ENCODE measurements at places on chromosomes 7 and 10.

GRCh38 chr10:24944512-24945255, 7.7 kb downstream of the PRTFDC1 start:
- no peak for DNase-seq

GRCh38 chr7:119026391-119026790, 801.9 kb downstream of the ANKRD7 start:
- no peak for DNase-seq

- no peak for DNase-seq
Observed at GRCh38 chr10:10092581-10092980, 925.1 kb upstream of the CELF2 start.

DNA sequence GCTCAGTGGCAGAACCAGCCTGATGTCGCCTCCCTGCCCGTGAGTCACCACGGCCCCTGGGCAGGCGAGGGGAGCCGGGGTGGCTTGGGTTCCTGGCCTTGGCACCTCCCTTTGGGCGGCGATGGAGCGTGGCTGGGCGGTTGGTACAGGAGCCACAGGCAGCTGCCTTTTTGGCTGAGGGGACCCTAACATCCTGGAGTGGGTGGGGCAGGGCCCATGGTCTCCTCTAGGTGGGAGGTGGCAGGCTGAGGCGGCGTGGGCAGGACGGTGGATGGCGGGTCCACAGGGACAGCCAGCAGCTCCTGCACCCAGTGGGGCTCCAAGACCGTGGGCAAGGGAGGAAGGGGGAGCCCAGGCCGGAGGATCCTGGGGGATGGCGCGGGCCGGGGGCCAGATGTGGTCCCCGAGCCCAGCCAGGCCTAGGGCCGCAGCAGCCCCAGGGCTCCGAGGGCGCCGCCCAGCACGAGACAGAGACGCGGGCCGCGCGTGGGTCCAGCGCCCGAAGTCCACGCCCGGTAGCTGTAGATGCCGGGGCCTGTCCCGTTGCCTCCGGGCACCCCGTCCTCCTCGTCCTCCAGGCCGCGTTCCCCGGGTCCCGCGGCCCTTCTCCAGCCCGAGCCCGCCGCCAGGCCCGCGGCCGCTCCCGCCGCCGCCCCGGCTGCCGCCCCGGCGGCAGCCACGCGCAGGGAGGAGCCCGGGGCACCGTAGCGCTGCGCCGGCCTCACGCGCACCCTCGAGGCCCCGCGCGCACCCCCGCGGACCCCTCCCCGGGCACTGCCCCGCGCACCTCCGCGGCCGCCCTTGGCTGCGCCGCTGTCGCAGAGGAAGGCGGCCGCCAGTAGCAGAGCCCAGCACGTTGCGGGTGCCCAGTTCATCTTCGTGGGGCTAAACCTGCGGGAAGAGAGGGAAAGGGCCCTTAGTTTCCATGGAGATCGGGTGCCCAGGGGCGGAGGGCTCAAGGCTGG, 1.3 kb downstream of the SPRN start:
- no peak for DNase-seq

- no peak for DNase-seq
Observed at GRCh38 chr7:30147223-30147622, 12.4 kb downstream of the MTURN start.

- no peak for DNase-seq
Observed at GRCh38 chr10:23157239-23157681, 34.9 kb upstream of the PTF1A start.

GRCh38 chr10:71082960-71083715, 129.2 kb upstream of the UNC5B start:
- no peak for DNase-seq

DNA sequence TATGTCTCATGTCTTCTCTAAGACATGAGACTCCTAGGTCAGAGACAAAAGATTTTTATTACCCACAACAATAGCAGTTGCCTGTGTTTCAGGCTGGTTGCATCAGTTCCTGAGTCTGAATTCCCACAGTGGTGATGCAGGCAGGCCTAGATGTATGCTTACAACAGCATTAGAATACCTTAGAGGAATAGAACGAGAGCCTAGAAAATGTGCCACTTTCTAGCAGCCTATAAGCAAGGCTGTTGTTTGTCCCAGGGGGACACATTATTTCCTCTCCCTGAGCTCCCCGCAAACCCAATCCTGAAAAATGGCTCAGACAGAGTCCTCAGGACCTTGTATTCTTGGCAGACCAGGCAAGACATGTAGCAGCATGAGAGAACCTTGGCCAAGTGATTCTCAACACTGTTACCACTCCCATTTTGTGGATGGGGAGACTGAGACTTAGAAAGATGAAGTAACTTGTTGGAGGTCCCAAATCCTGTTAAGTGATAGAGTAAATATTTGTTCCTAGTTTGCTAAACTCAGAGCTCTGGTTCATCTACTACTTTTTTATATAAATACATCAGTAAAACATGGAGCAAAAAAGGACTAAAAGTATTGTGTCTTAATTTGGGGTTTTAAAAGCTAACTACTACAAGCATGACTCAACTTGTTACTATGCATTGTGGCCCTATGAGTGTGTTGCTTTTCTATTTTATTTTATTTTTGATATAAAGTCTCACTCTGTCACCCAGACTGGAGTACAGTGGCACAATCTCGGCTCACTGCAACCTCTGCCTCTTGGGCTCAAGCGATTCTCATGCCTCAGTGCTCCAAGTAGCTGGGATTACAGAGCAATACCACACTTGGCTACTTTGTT, 14.2 kb downstream of the VTI1A start:
- DNase-seq: no peak

GRCh38 chr7:134450294-134451000, 8.5 kb downstream of the AKR1B1 start:
- no peak for DNase-seq

DNA sequence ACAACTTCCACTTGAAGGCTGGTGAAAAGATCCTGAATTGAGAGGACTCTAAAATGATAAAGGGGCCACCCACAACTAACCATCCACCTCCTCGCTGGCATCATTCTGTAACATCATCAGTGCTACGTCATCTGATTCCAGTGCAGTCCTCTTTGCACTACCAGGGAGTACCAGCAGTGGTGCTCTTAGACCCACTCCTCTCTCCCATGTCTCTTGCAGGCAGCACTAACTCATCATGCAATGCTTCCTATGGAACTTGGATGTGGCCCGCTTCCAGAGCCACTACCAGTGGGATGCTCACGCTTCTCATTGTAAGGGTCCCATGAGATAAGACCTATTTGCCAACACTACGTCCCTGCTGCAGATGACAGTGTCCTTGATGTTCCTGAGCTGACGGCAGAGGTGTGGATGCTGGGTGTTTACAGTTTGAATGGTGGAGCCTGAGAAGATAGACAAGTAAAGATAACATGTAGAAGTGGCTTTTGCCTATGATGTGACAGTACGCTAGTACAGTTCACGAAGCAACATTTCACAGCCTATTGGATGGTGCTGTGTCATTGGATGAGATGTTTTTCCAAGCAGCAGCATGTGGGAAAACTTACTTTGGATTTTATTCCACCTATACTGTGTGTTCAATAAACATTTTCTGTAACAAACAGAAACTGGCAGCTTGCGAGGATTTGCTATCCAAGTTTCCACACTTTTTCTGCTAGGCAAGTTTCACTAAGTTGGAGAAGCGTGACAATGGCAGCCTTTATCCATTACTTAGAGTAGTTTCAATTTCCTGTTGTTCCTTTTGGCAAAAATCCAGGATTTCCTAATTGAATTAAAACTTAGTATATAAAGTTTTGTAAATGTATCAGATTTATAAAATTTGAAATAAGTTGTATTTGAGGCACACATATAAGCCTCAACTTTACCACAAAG, 35.8 kb upstream of the COBL start:
- DNase-seq: no peak

DNA sequence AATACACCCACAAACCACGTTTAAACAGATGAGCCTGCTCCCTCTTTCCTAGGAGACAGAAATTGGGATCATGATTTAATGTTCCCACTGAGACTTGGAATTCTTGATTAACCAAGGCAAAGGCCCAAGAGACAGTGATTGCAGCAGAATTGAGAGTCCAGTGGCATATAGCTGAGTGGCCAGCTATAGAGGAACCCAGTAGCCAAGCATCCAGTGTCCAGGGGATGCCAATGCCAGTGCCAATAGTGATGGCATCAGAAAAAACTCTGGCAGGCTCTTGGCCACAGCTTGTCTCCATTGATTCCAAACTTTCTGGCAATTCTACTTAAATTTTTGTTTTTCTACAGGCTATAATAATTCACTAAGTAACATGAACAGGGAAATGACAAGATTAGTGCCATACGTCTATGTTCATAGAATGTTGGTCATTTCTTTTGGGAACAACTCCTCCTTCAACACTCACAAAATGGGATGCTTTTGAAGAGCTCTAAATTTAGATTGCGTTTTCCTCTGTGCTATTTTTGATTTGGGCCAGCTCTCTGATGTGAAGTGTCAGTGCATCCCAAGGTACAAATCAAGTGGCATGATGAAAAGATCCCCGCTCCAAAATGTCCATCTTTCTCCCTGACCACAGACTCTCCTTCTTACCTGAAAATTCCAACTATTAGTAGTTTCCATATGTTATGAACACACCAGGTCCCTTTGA, 83.1 kb upstream of the A1CF start:
- no peak for DNase-seq

DNA sequence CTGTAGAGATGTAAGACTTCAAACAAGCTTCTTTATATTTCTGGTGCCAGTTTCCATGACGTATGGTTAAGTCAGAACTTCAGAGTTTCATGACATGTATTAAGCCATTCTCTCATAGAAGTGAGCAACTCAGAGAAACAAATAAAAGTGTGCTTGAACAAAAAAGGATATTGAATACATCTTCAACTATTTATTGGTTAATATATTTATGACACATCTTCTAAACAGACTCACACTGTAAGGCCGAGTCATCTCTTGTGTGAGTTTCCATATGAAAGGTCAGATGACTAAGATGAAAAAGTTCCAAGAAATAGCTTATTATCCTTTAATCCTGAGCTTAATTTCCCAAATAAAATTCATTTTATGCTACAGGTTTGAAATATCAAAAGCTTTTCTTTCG, 105.5 kb upstream of the CSTF2T start:
- DNase-seq: no peak

GRCh38 chr7:68752485-68753178, 845.6 kb upstream of the AUTS2 start:
- DNase-seq: no peak

DNA sequence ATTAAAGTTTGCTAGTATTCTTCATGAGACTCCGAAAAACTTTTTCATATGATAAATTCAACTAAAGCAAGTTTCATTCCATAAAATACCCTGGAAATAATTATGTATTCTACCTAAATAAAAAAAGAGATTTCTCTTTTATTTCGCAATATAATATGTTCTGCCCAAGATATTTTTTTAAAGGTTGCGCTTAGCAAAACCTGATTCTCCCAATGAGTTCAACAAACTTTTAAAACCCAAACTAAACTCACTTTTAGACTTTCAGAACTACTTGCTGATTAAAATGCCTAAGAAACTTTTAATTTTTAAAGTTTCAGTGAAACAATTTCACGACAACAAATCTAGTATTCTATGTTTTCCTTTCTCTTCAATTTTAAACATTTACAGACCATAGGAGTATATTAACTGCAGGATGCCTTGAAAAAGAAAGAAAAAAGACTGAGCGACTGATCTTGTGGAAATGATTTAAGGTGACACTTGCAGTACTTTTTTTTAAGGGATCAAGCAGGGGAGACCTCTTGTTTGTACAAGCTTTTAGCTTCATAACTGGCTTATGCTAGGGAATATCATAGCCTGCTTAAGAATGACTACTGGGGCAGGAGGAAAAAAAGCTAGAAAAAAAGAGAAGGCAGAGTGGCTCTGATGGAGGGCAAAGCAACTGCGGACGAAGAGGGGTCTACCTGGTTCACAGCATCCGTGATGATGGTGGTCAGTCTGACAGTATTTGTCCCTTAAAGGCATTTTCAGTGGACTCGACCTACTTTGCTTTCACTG, 1.5 kb downstream of the ZNF800 start:
- DNase-seq: no peak
